ENCODE measurements at places on chromosomes 12 and 14.

- no peak for DNase-seq
Measured at GRCh38 chr14:21820631-21821030, 147.0 kb upstream of the OR4E1 start.

- DNase-seq = peak; percentile 56
Measured at GRCh38 chr14:76810953-76811400, 1.7 kb downstream of the ANGEL1 start.

- DNase-seq = no peak
Measured at GRCh38 chr14:24817212-24818057, 183.4 kb upstream of the GZMB start.

GRCh38 chr12:109473006-109473405 lies 4.1 kb downstream of the KCTD10 start:
- no peak for DNase-seq

DNA sequence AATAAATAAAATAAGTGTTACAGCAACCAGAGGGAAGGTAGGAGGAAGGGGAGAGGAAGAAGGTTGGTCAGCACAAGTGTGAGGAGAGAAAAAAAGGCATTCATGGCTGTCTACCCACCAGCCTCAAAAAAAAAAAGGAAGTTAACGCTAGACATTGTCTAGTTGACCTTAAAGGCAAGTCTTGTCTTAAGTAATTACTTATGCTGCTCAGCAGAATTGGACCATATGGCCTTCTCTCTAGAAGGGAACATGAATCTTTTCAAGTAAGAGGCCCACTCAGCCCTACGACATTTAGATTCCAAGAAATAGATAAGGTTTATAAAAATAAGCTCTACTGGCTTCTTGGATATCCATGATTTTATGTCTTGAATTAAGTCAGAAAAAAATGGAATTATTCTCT lies 172.7 kb downstream of the ETNK1 start:
- no peak for DNase-seq

DNA sequence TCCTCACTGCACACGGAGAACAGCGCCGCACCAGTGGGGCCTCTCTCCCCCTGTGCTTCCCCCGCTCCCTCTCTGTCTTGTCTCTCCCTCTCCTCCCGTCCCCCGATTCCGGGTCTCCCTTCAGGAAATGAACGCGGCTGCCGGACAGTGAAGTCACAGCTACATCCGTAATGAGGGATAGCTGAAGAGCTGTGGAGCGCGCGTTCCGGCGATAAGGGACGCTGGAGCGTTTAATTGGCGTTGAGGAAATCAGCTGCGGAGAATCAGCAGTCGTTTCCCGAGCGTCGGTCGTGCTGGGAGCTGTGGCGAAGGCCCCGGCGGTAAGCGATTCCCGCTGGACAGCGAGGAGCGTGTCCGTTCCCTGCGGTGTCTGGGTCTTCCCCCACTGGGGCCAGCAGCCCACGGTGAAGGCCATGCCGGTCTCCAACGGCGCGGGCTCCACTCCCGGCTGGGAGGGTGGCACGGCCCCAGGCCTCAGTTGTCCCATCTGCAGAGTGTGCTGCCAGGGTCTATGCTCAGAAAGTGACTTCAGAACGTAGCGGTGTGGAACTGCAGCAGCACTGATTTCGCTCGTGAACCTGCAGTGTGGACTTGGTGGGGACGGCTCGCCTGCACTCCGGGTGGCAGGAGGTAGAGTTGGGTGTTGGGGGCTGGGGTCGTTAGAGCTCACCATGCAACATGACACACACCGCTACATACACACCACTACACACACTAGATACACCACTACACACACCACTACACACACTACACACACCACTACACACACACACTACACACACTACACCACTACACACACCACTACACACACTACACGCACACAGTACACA lies 10.9 kb downstream of the NOC4L start:
- no peak for DNase-seq
